ENCODE measurements at places on chromosomes 2 and 18. TPM values are rescaled to one million over a fixed set of nuclear protein-coding genes. Genes with fewer than 3 reads are reported as not detected.

- no peak for DNase-seq
Measured at GRCh38 chr2:221473451-221473850, 98.7 kb downstream of the EPHA4 start.

GRCh38 chr2:159410276-159410675 is 123.8 kb upstream of the WDSUB1 start:
- DNase-seq = peak; percentile 9

GRCh38 chr2:168138901-168139300 is 108.5 kb downstream of the STK39 start:
- DNase-seq = no peak

DNA sequence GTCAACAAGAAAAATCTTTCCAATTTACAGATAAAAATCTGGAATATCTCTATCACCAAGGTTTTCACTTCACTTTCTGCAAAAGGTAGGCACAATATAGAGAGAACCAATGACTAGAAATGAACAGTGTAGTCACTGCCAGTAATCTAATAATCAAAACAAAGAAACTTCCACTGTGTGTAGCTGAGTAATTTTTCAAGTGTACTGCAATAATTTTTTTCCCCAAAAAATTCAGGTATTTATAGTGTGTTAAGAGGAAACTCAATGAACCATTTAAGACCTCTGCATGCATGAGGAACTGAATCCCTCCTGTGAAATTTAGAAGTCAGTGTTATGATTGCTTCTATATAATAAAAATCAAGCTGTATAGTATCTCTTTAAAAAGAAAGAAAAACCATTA is 121.8 kb downstream of the MEMO1 start:
- DNase-seq = no peak

DNA sequence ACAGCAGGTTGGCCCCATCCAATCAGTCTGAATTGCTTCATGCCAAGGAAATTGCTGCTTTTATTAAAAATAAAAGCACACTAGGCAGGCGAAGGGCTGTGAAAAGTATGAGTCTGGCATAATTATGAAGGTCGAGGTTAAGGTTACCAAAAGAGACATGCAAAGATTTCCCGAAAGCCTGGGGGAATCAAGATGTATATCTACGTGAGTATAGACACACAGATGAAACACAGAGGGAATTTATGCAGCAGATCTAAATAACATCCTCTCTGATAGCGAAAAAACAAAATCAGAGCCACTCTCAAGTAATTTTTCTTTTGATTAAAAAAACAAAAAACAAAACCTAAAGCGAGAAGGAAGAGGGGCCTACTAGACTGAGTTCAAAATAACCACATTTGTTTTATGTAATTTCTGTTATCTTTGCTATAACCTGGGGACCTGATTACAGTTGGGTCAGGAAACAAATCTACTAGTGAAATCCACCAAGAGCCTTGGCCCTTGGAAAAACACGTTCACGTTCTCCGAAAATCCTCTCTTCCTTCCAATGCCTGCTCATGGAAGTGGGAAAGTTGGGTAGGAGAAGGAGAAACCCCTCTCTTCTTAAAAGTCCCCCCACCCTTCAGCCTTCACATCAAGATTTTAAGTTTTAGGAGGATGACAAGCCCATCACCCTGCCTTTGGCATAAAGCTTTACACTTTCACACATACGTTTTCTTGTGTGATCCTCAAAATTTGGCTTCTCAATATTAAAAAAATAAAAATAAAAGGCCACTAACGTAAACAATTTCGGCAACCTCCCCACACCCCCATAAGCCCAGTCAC is 1.4 kb downstream of the AAK1 start:
- DNase-seq = no peak

DNA sequence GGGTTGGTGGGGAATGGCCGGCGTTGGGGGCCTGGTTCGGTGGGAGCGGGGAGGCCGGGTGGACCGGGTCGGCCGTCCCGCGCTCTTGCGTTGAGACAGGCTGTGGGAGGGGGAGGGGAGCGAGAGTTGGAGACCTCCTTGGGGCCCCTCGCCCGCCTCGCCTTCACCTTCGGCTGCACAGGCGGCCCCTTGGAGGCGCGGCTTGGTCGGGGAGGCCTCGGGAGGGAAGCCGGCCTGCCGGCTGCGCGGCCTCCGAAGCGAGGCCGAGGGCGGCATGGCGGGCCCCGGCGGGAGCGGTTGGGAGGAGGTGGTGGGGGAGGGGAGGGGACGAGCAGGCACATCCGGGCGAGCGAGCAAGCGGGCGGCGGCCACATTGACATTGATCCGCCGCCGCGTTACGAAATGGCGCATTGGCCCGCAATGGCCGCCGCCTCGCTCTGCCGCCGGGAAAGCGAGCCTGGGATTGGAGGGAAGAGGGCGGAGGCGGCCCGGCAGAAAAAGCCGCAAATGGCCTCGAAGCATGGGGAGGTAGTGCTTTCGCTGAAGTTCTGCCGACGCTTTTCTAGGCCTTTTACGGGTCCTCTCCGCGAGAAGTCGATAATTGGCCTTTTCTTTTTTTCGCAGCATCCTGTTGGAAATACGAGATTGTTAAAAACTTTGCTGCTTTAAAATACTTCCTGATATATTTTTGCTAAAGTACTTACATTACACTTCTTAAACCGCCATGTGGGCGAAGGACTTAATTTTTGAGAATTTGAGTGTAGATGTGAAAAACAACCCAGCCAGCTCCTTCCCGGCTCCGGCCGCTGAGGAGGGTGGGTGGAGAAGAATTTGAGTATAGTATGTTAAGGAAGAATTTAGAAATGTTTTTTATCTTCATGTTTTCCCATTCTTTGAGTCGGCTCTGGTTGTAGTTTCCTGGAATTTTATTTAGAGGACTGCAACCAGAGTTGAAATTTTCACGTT is 580 bp downstream of the HNRNPA3 start:
- DNase-seq = peak; percentile 97

GRCh38 chr2:128591022-128591860 is 272.6 kb upstream of the HS6ST1 start:
- no peak for DNase-seq

DNA sequence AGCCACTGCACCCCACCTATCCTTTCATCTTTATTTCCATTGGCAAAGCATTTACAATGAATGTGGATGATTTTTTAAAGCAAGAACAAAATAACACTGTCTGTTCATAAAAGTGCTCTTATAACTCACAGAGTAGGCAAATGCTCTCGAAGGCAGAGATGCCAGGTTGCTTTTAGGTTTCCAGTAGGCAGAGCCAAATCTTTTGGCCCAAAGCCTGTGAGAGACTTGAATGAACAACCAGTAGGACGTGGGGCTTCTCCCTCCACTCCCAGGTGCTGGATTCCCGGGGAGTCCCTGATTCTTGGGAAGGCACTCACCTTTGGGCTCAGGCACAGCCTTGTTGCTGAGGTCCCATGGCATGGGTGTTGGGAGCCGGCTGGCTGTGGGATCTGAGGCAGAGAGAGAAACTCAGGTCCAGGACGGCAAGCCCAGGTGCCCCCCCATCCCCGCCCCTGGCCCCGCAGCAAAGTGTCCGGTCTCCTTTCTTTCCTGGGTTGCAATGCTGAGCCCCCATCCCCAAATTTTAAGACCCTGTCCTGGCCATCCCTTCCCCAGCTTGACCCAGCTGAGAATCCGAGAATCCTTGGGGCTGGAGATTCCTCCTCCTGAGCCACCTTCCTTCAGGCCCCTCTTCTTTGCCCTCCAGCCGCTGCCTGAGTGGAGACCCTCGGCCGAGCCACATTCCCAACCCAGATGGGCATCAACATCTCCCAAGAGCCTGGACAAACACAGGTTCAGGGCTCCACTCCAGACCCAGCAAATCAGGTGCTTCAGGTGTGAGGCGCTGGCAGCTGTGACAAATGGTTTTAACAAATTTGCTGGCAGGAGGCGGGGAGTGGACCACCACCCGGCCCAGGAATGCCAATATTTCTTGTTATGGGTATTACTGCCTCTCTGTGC is 5.8 kb downstream of the NEURL3 start:
- DNase-seq = no peak

GRCh38 chr2:222076973-222077690 is 221.7 kb downstream of the PAX3 start:
- no peak for DNase-seq

GRCh38 chr2:17747684-17748452 is 5.7 kb downstream of the SMC6 start:
- DNase-seq = no peak

DNA sequence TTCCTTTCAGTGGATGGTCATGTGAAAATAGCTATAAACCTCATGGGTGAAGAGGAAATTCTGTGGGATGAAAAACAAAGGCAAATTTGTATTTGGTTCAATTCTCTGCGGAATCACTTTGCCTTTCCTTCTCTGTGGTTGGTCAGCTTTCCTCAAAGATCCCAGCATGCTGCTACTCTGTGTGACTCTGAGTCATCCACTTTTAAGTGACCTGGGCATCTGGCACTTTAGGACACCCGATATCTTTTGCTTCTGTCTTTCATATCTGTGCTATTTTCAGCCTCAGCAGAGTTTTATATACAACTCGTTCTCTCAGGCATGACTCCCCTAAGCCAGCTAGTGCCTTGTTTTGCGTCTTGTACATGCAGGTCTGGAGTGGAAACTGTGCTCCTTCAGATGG is 217.0 kb upstream of the PIEZO2 start:
- DNase-seq = no peak

- no peak for DNase-seq
Measured at GRCh38 chr2:134950886-134951285, 32.3 kb downstream of the CCNT2 start.

GRCh38 chr18:3584897-3585460 is 135.0 kb downstream of the TGIF1 start:
- DNase-seq = no peak

DNA sequence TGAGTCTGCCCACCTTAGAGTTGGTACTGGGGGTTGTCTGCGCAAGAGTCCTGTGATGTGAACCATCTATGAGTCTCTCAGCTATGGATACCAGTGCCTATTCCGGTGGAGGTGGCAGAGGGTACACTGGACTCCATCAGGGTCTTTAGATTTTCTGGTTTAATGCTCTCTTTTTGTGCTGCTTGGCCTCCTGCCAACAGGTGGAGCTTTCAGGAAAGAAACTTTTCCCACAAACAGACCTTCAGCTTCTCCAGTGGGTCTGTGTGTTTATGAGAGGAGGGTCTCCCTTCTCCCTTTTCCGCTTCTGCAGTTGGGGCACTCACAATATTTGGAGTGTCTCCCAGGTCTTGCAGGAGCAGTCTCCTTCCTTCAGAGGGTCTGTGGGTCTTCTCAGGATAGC is 1721.9 kb upstream of the SLC39A10 start:
- DNase-seq = no peak

- DNase-seq = no peak
Measured at GRCh38 chr2:238914648-238915015, 66.7 kb downstream of the TWIST2 start.

DNA sequence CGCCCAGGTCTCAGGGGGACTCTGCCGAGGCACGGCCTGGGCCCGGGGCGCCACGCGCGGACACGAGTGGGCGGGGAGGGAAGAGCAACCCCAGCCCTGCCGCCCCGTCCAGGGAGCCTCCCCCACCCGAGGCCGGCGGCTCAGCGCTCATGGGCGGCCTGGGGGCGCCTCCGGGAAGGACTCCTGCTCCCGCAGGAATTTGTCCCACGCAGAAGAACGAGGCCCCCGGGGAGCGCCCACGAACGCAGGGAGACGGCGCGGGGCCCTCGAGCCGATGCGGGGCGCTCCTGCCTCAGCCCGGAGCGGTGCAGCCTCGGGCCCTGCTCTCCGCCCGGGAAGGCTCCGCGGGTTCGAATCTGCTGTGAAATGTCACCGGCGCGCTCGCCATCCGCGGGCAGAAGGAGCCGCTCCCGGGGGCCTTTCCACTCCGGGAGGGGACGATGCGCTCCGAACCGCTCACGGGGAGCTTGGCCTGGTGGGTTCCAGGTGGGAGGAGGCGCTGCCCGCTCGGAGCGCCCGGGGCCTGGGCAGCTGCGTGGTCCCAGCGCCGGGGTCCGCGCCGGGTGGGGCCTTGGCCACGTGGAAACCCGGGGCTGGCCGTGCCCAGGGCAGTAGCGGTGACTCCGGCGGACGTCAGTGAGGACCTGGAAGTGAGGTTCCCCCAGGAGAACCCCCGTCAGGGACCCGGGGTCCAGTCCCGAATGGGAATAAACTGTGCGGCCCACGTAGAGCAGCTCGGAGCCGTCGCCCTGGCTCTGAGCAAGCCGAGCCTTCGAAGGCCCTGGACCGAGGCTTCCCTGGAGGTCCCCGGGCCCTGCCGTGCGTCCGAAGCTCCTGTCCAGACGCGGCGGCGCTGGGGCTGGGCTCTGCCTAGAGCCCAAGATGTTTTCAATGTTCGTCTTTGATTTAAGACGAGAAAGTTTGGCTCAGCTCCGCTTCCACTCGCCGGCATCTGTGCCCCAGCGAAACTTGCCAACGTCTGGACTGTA is 41.4 kb upstream of the CTDP1 start:
- no peak for DNase-seq

- no peak for DNase-seq
Measured at GRCh38 chr2:20737505-20737904, 70.6 kb downstream of the GDF7 start.

GRCh38 chr18:33231474-33232317 is 208.8 kb downstream of the CCDC178 start:
- peak; percentile 80 for DNase-seq

DNA sequence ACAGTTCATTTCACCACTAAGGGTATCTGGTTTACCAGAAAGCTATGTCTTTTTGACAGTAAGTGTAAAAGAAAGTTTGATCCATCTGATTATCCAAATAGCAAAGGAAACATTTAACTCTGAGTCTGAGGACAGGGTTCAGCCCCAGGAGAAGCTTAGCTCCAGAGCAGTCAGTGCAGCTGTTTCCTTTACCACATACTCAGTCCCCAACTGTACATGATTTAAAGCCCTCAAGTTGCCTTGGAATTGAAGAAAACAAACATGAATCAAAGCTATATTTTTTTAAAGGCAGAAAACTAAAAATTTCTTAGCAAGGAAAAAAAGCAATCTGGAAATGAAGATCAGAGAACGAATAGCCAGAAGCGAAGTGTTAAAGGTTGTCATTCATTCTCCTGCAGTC is 746.0 kb downstream of the METTL4 start:
- DNase-seq = no peak

GRCh38 chr2:235218486-235218907 is 266.7 kb downstream of the SH3BP4 start:
- DNase-seq = no peak

GRCh38 chr2:212311807-212312404 is 226.7 kb downstream of the ERBB4 start:
- DNase-seq = no peak

DNA sequence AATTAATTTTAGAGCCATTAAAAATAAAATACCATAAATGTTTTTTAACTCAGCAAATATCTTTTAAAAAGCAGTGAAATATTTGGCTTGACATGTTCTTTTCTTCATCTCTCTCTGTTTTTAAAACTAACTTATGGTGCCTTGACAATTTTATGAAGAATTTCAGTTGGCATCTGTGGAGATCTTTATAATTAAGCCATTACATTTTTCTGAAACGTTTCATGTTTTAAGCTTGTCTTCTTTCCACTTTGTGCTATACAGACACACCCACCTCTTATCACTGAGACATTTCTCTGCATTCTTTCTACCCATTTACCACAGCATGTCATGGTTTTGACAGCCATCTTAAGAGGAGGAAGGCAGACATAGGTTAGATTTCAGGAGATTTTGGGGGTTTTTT is 915.1 kb upstream of the FSHR start:
- DNase-seq = no peak

- DNase-seq = no peak
Measured at GRCh38 chr2:166762746-166763145, 125.5 kb upstream of the XIRP2 start.

The RTP5 gene
- 0.07 TPM for total RNA-seq

The PIEZO2 gene
- total RNA-seq = not detected

The SERPINB10 gene
- not detected for total RNA-seq

The RBM44 gene
- total RNA-seq = 0.94 TPM

The SLC19A3 gene
- total RNA-seq = not detected

The ELOA2 gene
- total RNA-seq = not detected

The FBLN7 gene
- total RNA-seq = 40.6 TPM

The OBSL1 gene
- total RNA-seq = 1.0 TPM

The BMP10 gene
- not detected for total RNA-seq

The COLEC12 gene
- total RNA-seq = not detected

The CNGA3 gene
- not detected for total RNA-seq

The DIPK1C gene
- total RNA-seq = not detected

Data from activated CD4-positive, alpha-beta T cell treated with anti-CD3 and anti-CD28 coated beads for 36 hours (primary cell).